ENCODE measurements at places on chromosomes 5 and 9. TPM values are rescaled to one million over a fixed set of nuclear protein-coding genes. Genes with fewer than 3 reads are reported as not detected.

GDNF gene
- 5.8 TPM for total RNA-seq

RGS7BP gene
- 0.03 TPM for total RNA-seq

PGM5 gene
- total RNA-seq: 0.03 TPM

ELAVL2 gene
- 0.08 TPM for total RNA-seq

MTAP gene
- 20.3 TPM for total RNA-seq

PCDHGA9 gene
- 0.55 TPM for total RNA-seq

KLF4 gene
- 1.00 TPM for total RNA-seq

CCNI2 gene
- total RNA-seq: not detected

FOXD4L3 gene
- not detected for total RNA-seq

FAM221B gene
- not detected for total RNA-seq

PFN3 gene
- not detected for total RNA-seq

FOXD4L4 gene
- not detected for total RNA-seq

TIMD4 gene
- total RNA-seq: not detected

C9orf50 gene
- total RNA-seq: not detected

EGFLAM gene
- total RNA-seq: 0.08 TPM

SYK gene
- not detected for total RNA-seq

TGFBI gene
- total RNA-seq: 172 TPM
